HT-29 (cell line): ENCODE measurements at places on chromosomes 1 and 21.

DNA sequence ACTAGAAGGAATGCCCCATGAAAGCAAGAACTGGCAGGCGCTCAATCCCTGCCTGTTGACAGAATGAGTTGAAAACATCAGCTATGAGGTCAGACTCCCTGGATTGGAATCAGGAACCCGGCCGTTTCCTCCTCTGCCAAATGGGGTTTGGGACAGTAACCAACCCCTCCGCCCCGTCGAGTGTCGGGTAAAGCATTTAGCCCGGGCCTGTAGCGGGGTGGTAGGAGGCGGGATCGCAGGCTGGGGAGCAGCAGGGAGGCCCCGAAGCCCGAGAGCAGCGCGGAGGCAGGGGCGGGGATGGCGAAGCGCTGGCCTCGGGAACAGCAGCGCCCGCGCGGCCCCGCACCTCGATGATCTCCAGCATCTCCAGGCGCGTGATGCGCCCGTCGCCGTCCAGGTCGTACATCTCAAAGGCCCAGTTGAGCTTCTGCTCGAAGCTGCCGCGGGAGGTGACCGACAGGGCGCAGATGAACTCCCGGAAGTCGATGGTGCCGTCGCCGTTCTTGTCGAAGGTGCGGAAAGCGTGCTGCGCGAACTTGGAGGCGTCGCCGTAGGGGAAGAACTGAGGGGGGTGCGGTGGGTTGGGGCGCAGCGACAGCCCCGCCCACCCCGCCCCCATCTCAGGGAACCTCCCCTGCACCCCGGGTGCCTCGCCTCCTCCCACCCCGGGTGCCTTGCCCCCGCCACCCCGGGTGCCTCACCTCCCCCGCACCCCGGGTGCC, 7.5 kb downstream of the HPCAL4 start:
- no peak for DNase-seq

DNA sequence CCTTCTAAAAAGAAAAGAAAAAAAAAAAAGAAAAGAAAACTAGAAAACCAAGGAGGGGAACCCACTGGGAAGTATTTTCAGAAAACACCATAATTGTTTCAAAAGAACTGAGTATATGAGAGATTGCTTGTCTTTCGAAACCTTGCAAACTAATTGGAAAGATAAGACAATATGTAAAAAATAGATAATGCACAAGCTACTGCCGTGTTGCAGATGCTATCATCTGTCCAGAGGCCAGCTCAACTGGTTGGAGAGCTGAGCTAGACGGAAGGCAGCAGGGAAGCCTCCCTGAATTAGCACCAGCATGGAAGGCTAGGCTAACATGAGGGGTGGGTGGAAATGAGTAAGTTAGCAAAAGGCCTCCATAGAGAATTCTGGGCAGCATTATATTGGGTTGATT, 16.2 kb upstream of the CACHD1 start:
- no peak for DNase-seq

GRCh38 chr1:24204116-24204515, 17.0 kb upstream of the IFNLR1 start:
- no peak for DNase-seq

GRCh38 chr21:42209801-42210479, 9.0 kb upstream of the ABCG1 start:
- DNase-seq: no peak

GRCh38 chr1:97006044-97006661, 284.6 kb downstream of the PTBP2 start:
- DNase-seq: no peak

- DNase-seq: no peak
Measured at GRCh38 chr21:41603476-41603875, 95.5 kb upstream of the TMPRSS2 start.

DNA sequence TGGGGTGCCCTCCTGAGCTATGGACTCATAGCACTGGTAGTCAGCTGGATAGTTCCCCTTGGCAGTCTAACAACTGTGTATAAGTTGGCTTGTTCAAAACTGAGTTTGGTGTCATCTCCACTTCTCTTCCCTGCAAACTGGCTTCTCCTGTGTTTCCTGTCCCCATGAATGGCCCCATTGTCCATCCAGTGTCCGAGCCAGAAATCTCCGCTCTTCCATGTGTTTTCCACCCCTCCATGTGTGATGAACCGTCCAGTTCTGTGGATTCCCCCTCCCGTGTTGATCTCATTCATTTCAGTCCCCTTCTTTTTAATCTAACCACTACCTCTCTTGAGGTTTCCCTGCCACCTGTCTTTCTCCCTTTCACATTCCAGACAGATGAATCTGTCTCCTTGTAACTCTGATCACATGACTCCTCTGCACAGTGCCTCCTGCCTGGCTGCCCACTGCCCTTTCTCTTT, 195.7 kb downstream of the ROR1 start:
- peak; percentile 86 for DNase-seq

- DNase-seq: no peak
Measured at GRCh38 chr1:221858818-221859611, 117.1 kb upstream of the DUSP10 start.

- peak; percentile 53 for DNase-seq
Measured at GRCh38 chr21:43703035-43703880, 15.7 kb upstream of the PDXK start.

DNA sequence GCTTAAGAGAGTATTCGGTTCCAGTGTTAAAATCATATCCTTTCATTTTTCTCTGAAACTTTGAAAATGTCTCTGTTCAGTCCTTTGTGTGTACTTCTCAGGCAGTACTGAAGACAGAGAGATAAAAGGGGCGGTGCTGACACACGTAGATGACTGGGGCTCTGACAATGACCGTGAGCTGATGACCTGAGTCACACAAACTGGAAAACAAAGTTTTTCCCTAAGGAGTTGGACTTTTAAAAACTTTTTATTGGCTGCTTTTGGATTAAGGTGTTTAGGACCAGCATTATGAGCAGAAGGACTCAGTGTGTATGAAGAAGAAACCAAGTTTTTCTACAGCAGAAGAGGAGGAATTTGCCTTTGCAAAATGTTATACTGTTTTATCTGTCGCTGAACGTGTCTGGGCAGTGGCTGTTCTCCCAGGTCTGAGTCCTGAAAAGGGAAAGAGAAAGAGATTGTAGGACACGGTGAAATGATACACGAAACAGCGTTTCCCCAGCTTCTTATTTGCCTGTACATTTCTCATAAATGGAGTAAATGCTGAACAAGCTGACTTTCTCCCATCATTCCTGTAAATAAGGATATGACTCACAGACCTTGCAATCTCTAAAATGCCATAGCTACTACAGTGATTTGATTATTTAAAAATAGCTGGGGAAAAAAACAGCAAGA, 51.5 kb downstream of the MAP3K7CL start:
- DNase-seq: peak; percentile 61

DNA sequence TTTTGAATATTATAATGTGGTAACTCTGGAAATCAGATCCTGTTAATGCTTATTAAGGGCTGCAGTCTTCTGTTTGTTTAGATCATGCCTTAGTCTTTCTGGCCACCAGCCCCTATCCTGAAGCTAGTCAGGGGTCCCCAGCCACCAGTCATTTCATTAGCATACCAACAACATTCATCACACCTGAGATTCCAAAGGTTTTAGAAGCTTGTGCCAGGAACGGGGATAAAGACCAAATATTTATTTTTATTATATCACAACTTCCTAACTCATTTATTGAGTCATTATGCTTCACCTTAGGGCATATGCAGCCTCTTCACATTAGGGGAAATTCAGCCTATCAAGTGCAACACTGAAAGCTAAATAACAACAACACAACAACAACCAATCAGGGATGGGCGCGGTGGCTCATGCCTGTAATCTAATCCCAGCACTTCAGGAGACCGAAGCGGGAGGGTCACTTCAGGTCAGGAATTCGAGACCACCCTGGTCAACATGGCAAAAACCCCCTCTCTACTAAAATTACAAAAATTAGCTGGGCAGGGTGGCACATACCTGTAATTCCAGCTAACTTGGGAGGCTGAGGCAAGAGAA, 2.9 kb upstream of the PSEN2 start:
- DNase-seq: no peak

GRCh38 chr1:13492711-13493110, 21.1 kb downstream of the LRRC38 start:
- no peak for DNase-seq

GRCh38 chr1:207691841-207692240, 46.9 kb downstream of the CR1L start:
- no peak for DNase-seq

GRCh38 chr21:40118527-40118926, 251.3 kb downstream of the PCP4 start:
- DNase-seq: no peak

GRCh38 chr1:77282866-77283539, 1.2 kb downstream of the AK5 start:
- no peak for DNase-seq

DNA sequence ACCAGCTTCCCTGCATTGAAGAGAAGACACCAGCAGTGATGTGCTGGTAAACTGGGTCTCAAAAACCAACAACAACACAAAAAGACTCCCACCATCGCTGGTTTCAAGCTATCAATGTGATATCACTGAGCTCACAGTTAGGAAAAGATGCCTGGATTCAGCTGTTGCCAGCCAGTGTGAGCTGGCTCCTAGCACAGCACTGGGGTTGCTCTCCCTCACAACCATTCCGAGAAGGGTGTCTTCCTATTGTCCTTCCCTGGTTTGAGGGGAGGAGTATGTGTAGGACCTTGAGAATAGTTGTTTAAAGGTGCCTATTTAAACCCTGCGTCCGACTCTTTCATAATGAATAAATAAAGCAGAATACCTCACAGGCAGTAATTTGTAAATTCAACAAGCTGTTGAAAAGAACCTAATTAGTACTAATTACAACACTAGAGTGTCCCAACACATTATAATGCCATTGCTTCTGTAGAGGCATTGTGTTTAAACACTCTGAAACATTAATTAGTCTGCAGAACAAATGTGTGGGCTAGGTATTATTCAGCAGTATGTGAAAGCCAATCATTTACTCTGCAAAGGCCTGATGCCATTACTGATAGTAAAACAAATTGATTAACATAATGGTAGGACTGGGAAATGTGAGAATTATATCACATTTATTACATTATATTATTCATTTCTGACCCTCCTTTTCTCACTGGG, 17.2 kb downstream of the NIBAN1 start:
- DNase-seq: no peak

DNA sequence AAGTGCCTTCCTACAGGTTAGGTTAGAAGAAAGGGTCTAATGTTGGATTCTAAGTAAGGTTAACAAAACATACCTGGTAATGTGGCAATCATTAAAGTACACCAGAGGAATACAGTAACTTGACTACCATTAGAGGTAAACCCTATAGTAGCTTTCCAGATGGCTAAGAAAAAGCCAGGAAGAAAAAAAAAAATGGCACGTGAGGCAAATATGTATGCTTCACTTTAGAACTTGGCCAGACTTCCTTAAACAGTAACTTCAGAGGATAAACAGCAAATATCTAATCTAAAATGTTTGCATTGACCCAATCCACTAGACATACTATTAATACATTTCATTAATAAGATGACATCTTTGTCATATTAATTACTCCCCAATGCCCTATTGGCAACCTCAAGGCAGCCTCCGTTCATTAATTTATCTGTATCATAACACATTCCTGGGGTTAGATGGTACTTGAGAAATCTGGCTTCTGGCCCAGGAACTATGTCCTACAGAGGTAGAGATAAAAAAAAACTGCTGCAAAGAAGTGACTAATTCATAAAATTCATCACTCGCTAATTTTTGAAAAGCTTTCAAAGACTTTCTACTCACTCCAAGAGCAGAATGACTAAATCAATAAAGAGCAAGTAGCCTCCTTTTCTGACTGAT, 5.8 kb downstream of the DCAF8 start:
- peak; percentile 18 for DNase-seq

GRCh38 chr21:33951276-33952178, 35.9 kb upstream of the ATP5PO start:
- DNase-seq: no peak

- DNase-seq: no peak
Measured at GRCh38 chr1:230127105-230128054, 60.3 kb downstream of the GALNT2 start.
